ENCODE measurements at places on chromosomes 5 and 9. TPM values are rescaled to one million over a fixed set of nuclear protein-coding genes. Genes with fewer than 3 reads are reported as not detected.

The CDH6 gene
- 0.36 TPM for total RNA-seq

The PCDHGB2 gene
- 5.3 TPM for total RNA-seq

The EIF4E1B gene
- not detected for total RNA-seq

- no peak for DNase-seq
Measured at GRCh38 chr5:131305138-131305689, 41.4 kb downstream of the CDC42SE2 start.

- DNase-seq: no peak
Measured at GRCh38 chr5:4584982-4585381, 555.1 kb upstream of the ADAMTS16 start.

DNA sequence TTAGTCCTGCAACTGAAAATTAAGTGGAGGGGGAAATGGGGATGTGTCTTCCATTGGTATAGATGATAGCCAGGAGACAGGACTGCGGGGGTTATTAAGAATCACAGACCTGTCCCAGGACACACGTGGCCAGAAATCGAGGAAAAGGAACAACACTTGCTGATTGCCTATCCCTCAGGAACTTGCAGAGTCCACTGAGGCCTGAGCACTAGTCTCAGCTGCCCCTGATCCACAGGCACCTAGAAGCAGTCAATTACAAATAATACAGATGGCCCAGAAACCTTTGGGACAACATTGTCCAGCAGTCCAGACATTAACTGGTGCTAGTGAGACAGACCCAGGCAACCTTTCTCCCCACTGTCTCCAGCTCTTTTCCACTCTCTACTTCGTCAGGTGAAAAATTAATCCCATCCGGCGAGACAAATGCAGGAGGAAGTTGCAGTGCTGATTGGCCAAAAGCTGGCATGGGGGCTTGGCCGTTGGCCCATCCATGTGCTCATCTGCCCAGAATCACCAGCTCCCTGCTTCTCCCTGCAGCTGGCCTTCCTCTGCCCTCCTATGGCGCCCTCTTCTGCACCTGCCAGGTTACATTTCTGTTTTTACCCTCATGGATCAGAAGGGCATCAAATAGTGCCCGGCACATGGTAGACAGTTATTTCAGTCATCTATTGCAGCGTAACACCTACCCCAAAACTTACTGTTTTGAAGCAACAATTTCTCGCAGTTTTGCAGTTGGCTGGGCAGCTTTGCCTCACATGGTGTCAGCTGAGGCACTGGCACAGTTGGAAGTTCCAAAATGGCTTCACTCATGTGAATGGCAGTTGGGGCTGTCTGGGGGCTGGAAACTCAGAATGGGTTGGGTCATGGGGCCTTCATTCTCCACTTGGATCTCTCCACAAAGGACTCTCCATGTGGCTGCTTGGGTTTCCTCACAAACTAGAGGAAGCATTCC is 3.6 kb upstream of the B4GALT1 start:
- DNase-seq: no peak

The IRX1 gene
- not detected for total RNA-seq

DNA sequence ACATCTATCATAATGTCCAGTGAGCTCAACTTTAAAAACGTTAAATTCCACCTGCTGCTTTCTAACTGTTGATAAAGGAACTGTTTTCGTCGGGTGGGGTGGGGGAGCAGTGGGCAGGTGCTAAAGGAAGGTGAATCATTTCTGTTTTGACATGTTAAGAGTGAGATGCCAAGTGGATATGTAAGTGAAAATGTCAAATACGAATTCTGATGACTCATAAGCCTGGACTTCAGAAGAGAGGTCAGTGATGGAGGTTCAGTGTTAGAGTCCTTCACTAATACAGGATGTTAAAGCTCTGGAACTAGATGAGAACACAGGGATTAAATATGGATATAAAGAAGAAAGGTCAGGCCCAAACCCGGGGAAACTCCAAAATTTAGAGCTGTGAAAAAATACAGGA is 617.9 kb upstream of the CTNND2 start:
- DNase-seq: no peak

DNA sequence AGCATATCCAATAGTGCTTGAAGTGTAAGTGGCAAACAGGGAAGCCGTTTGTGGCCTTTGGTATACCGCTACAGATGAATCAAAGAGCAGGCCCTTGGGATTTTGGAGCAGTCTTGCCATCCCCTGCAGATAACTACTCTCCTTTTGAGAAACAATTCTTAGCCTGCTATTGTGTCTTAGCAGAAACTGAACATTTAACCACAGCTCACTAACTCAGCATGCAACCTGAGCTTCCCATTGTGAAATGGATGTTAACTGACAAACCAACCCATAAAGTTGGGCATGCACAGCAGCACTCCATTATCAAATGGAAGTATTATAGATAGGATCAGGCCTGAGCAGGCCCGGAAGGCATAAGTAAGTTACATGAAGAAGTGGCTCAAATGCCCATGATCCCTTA is 315.3 kb upstream of the PTGER4 start:
- DNase-seq: no peak

GRCh38 chr9:68418259-68418845 is 61.9 kb downstream of the PGM5 start:
- DNase-seq: no peak

The SLC34A1 gene
- not detected for total RNA-seq

DNA sequence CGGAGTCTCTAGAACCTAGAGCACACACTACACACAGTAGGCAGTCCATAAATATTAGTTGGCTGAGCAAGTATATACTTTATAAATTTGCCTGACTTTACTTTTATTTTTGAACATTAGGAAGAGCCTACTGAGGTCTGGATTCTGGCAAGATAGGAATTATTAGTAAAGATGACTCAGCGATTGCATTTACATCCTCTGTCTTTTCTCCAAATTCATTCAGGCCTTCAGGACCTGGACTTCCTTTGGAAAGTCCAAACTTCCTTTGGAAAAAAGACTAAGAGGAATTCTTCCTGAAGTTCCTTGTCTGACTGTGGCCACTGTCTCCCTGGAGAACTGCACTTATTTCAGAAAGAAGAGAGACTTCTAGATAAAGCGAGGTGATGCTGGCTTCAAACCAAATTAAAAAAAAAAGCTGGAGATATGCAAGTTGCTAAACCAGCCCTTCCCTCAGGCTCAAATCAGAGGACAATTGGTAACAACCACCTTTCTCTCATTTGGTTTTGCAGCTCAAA is 251.3 kb downstream of the GAS1 start:
- DNase-seq: no peak

The CTNND2 gene
- 1.0 TPM for total RNA-seq

GRCh38 chr9:5587024-5587423 is 41.9 kb upstream of the RIC1 start:
- DNase-seq: no peak

DNA sequence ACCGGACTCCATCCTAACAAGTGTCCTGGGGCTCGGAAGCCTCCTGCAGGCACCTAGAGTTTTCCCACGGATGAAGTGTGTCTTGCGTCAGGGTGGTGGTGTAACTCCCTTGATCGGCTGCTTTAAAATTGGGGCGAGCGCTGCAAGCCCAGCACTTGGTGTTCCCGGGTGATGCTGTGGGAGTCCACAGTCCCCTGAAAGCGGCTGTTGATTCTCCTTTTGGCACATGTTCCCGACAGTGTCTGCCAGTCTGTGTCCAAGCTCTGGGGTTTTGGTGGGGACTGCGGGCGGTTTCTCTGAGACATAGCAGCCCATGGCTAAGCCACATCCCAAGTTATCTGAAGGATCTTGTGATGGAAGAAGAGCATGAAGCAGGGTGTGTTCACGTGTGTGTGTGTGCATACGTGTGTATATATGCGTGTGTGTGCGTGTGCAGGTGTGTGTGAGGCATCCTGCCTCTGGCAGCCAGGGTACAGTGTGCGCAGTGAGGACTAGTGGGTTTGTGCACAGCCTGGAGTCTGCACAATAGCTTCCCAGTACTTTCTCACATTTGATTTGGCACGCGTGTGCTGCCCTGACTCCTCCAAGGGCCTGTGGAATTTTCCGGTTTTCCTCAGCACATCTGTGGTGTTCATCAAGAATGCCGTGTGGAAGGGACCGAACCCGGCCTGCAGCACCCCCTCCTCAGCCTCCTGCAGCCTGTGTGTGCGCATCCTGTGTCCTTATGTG is 16.9 kb downstream of the SLC25A48 start:
- DNase-seq: no peak

- no peak for DNase-seq
Measured at GRCh38 chr5:143758750-143759149, 53.2 kb upstream of the HMHB1 start.

DNA sequence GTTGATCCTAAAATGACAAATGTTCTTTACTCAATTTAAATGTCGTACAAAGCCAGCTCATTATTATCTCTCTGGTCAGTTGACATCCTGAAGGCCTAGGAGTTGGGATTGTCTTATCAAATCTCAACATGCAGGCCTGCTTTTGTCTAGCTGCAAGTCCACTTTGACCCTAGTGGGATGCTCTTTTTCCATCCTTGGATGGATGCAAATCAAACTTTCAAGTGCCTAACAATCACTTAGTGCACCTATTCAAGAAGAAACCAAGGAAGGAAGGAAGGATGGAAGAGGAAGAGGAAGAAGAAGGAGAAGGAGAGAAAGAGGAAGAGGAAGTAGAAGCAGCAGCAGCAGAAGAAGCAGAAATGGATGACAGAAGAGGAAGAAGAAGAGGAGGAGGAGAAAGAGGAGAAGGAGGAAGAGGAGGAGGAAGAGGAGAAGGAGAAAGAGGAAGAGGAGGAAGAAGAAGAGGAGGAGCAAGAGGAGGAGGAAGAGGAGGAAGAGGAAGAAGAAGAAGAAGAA is 109.6 kb downstream of the PIK3R1 start:
- no peak for DNase-seq

The SEMA5A gene
- total RNA-seq: 0.15 TPM

The BARHL1 gene
- not detected for total RNA-seq

- peak; percentile 88 for DNase-seq
Measured at GRCh38 chr5:96702503-96703383, 40.6 kb downstream of the CAST start.

DNA sequence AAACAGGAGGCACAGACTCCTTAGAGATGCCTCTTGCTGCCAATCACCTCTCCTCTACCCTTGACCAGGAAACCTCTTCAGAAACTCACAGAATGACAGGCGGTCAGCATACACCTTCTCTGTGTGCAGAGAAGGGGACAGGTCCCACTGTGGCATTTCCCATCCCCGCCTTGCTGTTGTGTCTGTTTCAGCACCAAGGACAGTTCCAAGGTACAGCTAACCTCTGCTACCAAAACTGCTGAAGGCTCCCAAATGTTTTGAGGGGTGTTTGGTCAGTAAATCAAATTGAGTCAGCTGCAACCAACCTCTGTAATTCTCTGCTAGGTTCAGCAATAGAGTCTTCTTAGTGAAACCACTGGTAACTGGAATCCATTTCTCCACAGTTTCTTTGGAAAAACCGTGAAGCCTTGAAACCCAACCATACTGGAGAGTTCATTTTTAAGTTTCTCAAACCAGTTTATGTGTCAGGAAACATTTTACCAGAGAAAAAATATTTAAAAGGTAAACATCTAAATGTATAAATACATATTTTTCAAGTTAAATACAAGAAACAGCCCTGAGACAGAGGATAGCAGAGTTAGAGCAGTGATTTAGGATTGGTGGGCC is 122.0 kb downstream of the DRD1 start:
- no peak for DNase-seq

The NEUROG1 gene
- total RNA-seq: not detected

DNA sequence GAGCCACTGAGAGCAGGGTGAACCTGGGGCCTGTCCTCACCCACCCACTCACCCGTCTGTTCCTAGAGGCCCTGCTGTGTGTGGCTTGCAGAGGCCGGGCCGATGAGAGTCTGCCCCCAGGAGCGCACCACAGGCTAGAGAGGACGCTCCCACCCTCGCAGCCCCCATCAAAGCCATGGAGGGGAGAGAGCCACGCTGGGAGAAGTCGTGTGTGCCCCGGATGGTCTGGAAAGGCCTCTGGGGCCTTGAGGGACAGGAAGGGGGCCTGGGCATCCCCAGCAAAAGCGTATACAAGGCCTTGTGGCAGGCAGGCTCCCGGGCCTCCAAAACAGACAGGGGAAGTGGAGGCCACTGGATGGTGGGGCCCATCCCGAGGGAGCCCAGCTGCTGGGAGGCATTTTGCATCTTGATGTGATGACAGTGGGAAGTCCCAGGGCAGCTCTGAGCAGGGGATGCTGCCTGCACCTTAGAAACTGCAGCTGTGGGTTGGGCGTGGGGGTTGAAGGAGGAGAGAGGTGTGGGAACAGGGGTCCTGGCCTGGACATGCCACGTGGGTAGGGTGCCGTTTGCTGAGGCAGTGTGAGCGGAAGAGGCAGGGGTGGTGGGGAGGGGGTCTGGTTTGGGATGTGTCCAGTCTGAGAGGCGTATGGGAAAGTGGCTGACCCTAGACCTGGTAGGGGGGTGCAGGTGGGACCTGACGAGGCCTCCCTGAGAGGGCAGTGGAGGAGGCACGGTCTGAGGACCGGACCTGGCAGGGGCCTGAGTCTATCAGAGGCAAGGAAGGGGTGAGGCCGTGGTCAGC is 43.0 kb upstream of the NOTCH1 start:
- DNase-seq: no peak

The QRFP gene
- not detected for total RNA-seq

- DNase-seq: no peak
Measured at GRCh38 chr9:135887585-135888050, 19.7 kb downstream of the CAMSAP1 start.

The GPR151 gene
- total RNA-seq: not detected

GRCh38 chr9:131476777-131477345 is 25.9 kb upstream of the POMT1 start:
- no peak for DNase-seq

The SPATA31D4 gene
- not detected for total RNA-seq

The CDO1 gene
- not detected for total RNA-seq

DNA sequence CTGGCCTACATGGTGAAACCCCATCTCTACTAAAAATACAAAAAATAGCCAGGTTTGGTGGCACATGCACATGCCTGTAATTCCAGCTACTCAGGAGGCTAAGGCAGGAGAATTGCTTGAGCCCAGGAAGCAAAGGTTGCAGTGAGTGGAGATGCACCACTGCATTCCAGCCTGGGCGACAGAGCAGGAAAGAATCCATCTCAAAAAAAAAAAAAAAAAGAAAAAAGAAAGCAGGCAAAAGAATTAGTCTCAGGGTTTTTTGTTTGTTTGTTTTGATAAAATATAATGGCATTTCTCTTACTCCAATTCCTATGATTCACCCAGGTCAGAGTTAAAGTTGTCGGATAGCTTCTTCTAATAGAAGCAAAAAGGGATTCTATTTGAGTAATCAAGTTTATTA is 67.0 kb upstream of the ATG10 start:
- no peak for DNase-seq

GRCh38 chr9:84404095-84404686 is 63.6 kb upstream of the SLC28A3 start:
- DNase-seq: no peak

GRCh38 chr5:80195837-80196400 is 59.9 kb downstream of the SERINC5 start:
- no peak for DNase-seq

The MSMP gene
- total RNA-seq: 1.4 TPM

Data from Panc1 (cell line).